ENCODE measurements at places on chromosomes 2 and 18.
A peak's percentile ranks its signal among the peaks of the same experiment; 100 is the strongest.

DNA sequence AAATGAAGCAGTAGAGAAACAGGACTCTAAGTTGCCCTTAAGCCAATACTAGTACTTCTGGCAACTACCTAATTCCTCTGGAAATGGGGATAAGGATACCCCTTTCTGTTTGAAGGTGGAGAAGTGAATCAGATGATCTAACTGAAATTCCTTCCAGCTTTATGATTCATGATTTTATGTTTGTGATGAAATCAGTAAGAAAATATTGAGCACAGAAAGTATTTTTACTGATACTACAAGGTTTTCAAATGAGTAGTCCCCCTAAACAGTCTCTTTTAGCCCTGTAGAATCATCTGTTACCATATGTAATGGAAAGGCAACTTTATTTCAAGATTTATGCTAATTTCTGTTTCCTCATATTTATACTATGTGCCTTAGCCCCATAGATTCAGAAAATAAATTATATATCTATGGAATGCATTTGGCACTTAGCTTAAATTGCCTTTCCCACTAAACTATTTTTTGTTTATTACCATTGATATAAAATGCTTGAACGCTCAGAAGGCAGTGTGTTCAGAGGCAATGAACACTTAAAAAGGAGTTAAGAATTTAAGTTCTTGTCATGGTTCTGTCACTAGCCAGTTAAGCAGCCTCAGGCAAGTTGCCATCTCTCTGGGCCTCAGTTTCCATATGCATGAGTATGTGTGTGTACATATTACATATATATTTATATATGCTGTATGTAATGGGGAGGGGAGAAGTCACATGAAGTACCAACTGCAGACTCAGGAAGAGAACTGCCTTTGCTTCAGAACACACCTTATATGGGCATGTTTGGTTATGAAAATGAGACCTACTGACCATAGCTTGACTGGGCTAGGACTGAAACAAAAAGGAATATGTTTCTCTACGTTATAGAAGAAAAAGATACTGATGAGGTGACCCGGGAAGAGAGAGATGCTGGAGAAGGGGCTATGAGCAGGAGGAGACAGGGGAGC lies 97.7 kb downstream of the CDC42EP3 start:
- DNase-seq, result no peak

DNA sequence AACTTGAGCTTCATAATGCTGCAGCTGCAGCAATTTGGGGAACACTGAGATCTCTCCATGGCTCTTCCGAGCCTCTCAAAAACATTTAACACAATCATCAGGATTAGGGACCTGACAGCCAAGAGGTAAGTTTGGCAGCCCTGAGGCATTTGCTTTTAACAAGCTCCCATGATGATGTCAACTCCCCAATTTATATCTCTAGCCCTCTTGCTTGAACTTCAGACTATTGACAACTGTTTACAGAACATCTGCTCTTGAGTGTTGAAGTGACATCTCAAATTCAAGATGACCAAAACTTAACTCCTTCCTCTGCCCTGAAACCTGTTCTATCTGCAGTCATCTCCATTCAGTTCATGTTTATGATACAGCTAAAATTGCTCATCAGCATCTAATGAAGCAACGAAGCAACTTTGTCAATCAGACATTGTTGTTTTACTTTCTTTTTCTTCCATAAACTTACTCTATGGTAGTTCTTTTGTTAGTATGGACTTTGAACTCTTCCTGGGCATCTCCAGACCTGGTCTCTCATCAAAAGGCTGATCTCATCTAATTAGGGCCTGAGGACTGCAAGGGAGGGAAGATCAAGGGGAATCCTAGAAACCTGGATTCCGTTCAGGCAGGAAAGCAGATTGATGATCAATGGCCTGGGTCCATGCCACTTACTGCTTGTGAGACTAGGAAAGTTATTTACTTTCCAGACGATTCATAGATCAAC lies 48.1 kb downstream of the SEMA4F start:
- no peak for DNase-seq

DNA sequence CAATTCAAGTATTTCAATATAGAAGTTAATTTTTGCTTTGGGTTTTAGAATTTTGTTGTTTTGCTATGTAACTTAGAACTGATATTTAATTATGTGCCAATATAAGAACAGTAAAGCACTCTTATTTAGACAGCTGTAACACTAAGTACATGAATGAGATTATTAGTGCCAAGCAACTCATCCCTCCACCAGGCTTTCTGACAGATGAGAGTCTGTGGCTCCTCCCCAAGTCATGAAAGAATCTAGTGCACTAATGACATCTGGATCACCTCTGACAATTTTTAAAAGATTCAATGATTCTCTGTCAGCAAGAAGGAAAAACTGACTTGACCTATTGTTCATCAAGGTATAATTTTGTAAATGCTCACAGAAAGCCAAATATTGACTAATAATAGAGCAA lies 67.8 kb downstream of the TMEFF2 start:
- no peak for DNase-seq

- no peak for DNase-seq
Observed at GRCh38 chr2:158128168-158128973, 26.7 kb downstream of the UPP2 start.

GRCh38 chr18:2147476-2148230 lies 423.7 kb downstream of the METTL4 start:
- DNase-seq, result no peak

GRCh38 chr2:216108310-216108966 lies 710 bp upstream of the XRCC5 start:
- DNase-seq, result no peak

GRCh38 chr2:204665207-204665606 lies 119.9 kb downstream of the PARD3B start:
- no peak for DNase-seq

- DNase-seq, result no peak
Observed at GRCh38 chr2:152055366-152056108, 43.3 kb downstream of the CACNB4 start.

DNA sequence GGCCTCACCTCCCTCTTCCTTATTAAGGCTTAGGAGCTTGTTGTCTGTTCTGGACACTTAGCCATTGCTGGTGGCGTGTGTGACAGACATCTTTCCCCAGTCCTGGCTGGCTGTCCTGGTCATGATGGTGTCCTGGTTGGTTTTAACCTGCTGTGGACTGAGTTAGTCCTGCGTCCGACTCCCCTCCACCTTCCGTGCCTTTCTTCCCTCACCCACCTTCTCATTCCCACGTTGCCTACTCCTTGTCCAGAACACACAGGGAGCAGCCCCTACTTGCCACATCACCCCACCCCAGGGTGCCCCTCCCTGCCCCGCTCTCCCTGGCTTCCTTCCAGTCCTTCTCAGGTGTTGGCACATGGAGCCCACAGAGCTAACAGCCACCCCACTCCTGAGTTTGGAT lies 9.5 kb downstream of the ANO7 start:
- no peak for DNase-seq

DNA sequence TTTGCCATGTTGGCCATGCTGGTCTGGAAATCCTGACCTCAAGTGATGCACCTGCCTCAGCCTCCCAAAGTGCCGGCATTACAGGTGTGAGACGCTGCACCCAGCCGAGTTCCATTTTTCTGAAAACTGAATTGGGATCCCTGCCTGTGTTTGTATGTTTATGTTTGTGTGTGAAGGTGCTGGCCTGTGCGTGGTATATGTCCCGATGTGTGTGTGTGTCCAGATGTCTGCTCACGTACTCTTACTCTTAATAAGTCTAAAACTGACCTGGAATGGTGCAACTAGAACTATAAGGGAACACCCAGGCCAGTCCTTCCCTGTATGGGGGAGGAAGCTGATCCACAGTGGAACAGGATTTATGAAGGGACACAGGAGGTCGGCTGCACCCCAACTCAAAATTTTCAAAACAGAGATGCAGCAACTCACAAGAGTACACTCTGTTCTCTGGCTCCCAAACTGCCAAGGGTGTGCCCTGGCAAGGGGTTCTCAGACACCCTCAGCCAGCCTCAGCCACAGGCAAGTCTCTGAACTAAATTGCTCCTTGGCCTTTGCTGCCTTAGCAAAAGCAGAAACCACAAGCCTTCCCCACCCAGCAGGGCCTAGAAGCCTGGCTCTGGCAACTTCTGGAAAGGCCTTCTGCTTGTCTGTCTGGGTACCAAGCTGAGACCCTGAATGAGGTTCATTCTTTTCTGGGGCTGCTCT lies 36.5 kb downstream of the RHOB start:
- peak; percentile 69 for DNase-seq

- DNase-seq, result no peak
Observed at GRCh38 chr18:49051311-49051967, 100.7 kb upstream of the SMAD7 start.

DNA sequence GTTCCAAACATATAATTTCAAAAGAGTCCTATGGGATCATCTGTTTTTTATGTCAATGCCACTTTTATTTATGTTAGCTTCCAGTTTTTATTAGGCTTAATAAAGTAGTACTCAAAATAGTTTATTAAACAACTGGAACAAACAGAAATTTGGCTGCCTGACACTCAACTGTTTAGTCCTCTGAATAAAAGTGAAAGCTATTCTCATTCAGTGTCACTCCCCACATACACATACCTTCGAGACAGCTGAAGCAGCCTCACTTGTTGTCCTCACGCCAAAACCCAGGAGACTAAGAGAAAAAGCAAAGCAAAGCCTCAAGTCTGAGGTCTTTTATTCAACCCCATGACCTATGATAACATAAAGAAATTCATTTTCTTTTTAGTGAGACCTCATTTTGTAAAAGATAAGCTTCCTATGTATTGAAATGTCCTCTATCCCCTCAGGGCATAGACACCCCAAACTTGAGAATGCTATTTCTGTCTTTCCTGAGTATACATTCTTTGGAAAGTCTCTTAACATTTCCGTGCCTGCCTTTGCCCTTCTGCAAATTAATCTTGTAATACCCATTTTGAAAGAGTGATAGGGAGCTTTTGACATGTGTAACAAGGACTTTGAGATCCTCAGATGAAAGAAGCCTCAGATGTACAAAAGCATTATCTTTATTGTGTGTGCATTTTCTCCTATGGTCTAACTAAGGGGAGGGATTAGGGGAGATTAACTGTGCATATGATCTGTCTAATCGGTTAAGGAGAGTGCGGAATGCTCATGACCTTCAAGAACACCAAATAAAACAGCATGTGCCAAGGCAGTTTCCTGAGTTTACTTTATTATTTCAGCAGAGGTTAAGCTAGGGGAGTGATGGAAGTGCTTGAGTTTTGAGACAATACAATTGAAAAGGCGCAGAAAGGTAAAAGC lies 1523.7 kb upstream of the PIK3C3 start:
- no peak for DNase-seq

DNA sequence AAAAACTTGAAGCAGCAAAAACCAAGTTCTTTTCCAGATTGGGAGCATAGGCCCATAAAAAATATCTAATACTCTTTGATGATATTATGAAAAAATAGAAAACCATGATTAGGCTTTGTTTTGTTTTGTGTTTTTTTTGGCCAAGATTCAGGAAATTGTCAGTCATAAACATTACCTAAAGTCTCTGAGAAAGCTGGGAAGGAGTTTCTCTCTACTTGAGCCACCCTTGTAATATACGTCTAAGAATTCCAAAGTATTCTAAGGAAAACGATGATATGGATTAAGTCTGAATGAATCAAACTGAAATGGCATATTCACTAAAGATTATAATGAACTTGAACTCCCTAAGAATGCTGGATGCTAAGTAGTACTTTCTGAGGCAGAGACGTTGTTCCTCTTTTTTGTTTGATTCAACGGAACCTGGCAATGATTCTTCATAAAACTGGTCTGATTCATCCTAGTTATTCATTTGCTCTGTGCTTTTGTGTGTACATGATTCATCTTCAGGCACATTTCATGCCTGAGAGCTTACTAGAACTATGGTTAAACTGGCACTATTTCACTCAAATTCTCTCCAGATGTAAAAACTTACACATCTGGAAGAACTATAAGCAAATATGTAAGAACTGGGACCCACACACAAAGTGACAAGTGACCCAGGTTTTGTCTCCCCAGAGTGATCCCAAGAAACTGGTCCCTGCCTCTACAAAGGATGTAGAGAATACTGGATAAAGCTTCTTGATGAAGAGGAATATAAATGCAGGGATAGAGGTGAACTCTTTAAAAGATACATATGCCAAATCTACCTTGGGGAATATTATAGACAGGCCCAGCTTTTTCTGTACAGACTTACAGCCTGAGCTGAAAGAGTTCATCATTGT lies 159.7 kb downstream of the DOCK10 start:
- no peak for DNase-seq

DNA sequence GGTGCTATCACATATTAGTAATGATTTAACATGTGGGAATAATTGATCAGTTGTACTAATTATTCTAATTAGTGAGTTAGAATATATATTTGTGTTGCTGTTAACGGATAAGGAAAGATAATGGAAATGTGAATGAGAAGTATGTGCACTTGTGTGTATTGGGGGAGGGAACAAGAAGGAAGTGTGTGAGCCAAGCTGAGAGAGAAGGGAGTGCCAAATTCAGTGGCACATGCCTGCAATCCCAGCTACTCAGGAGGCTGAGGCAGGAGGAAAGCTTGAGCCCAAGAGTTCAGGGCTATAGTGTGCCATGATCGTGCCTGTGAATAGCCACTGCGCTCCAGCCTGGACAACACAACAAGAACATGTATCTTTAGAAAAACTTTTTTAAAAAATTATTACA lies 9.3 kb downstream of the BARD1 start:
- no peak for DNase-seq

DNA sequence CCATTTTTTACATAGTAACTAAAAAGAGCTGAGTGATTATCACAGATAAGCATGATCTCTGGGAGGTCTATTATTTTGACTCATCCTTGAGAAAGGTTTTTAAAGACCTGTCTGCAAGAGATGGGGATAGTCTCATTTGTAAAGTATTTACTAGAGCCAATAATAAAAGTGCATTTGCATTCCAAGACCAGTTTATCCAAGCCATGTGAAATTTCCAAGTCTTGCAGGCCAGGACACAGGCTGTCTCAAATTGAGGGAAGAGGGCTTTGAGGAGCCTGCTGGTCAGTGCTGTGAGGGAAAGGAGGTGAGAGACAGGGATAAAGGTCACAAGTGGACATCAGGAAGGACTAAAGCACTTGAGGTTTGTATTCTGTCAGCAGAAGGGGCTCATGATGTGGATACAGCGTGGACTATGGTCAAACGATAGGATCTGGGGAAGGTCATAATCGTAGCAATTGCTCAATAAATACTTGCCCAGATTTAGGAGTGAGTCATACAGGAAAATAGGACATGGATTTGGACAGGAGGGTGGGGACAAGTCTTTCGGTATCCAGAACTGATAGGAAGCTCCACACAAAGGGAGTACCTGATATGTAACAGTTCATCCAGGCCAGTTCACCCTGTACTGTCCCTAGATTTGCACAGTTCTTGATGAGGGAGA lies 6.6 kb upstream of the CDH2 start:
- DNase-seq, result no peak

DNA sequence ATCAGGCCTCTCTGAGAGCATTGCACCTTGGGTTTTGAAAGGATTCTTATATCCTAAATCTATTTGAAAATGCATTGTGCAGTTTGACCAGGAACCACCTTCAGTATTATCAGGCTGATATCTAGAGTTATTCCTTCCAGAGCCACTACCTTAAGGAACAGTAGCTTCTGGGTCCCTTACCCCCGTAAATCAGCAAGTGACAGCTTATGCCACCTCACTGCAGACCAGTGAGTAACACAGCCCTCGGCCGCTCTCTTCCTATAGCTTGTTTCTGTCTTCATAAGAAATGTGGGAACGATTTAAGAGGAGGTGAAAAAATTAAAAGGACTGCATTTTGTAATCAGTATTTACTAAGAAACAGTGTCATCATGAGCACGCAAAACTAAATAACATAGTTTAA lies 584.2 kb downstream of the GALR1 start:
- no peak for DNase-seq

Data from globus pallidus (tissue), 1 donor.